Upper lobe of right lung (tissue), 1 donor: ENCODE measurements at places on chromosomes 6 and 20. TPM values are rescaled to one million over a fixed set of nuclear protein-coding genes. Genes with fewer than 3 reads are reported as not detected.

GRCh38 chr20:8661229-8661952 is 407.5 kb upstream of the PLCB4 start:
- H3K27ac ChIP-seq, result no peak overlapping the region
- H3K36me3 ChIP-seq, result no peaks in the 10 kb centered on the region
- DNase-seq, result no peak
- no peaks in the 10 kb centered on the region for H3K4me1 ChIP-seq
- H3K27me3 ChIP-seq, result no peaks in the 10 kb centered on the region

DNA sequence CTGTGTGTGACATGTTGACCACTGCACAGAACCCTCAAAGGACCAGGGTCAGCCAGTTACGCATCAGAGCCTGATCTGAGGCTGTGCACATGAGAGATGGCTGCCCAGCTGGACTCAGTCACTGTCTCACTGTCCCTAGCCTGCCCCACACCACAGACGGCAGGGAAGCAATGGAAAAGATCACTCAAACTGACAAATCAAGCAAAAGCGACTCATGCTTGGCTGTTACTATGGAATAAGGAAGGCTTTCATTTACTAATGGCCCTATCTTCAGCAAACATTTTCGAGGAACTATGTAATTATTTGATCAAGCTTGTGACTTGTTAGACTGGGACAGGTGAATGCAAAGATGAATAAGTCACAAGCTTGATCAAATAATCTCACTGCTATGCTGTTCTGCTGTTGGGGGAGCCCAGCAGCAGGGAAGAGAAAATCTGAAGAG is 137.0 kb downstream of the SLC23A2 start:
- no peaks in the 10 kb centered on the region for H3K27me3 ChIP-seq
- H3K36me3 ChIP-seq, result peaks cover 58% of the 10 kb centered on the region
- DNase-seq, result no peak
- H3K4me3 ChIP-seq, result no peak overlapping the region

GRCh38 chr20:20888266-20888656 is 175.8 kb upstream of the RALGAPA2 start:
- no peak for DNase-seq
- H3K27me3 ChIP-seq, result no peaks in the 10 kb centered on the region
- H3K27ac ChIP-seq, result no peak overlapping the region

- no peaks in the 10 kb centered on the region for H3K27me3 ChIP-seq
- H3K27ac ChIP-seq, result no peak overlapping the region
- H3K4me1 ChIP-seq, result peaks cover 19% of the 10 kb centered on the region
- H3K4me3 ChIP-seq, result no peak overlapping the region
- no peaks in the 10 kb centered on the region for H3K36me3 ChIP-seq
Measured at GRCh38 chr6:15417811-15418210, 171.9 kb downstream of the JARID2 start.

Gene CDH4
- 0.23 TPM for total RNA-seq

- H3K36me3 ChIP-seq, result peaks cover 11% of the 10 kb centered on the region
- H3K27ac ChIP-seq, result no peak overlapping the region
- no peaks in the 10 kb centered on the region for H3K27me3 ChIP-seq
- DNase-seq, result no peak
- H3K4me1 ChIP-seq, result no peaks in the 10 kb centered on the region
Measured at GRCh38 chr6:11139051-11139960, 27.8 kb upstream of the ERVFRD-1 start.

Gene PRSS16
- 15.1 TPM for total RNA-seq

- no peaks in the 10 kb centered on the region for H3K4me1 ChIP-seq
- DNase-seq, result no peak
- no peaks in the 10 kb centered on the region for H3K36me3 ChIP-seq
- no peak overlapping the region for H3K27ac ChIP-seq
Measured at GRCh38 chr6:164095056-164095455, 680.5 kb downstream of the QKI start.

Gene TINAG
- not detected for total RNA-seq
